SW 1271 (cell line): ENCODE measurements at places on chromosomes 1 and 21.

DNA sequence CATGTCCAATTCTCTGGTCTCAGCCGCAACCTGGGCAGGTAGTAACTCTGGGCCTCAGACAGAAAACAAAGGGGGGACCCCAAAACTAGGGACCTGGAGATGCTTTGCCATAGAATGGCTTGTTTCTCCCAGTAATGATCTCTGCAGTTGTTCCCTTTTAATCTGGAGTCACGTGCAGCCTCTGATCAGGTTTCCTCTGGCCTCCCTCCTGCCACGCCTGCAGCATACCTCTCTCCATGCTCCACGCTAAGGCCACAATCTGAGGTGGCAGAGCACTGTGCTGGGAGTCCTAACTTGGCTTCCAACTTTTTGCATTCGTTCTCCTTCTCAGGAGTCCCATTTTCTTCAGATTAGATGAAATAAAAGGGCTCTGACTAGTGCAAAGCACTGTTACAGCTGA lies 1.9 kb downstream of the PABPC4 start:
- DNase-seq: peak; percentile 8

- no peak for DNase-seq
Observed at GRCh38 chr21:42532466-42533181, 19.0 kb downstream of the SLC37A1 start.

- peak; percentile 5 for DNase-seq
Observed at GRCh38 chr1:67626090-67626860, 58.7 kb upstream of the GADD45A start.

- DNase-seq: no peak
Observed at GRCh38 chr1:66275083-66275482, 258.9 kb upstream of the SGIP1 start.

DNA sequence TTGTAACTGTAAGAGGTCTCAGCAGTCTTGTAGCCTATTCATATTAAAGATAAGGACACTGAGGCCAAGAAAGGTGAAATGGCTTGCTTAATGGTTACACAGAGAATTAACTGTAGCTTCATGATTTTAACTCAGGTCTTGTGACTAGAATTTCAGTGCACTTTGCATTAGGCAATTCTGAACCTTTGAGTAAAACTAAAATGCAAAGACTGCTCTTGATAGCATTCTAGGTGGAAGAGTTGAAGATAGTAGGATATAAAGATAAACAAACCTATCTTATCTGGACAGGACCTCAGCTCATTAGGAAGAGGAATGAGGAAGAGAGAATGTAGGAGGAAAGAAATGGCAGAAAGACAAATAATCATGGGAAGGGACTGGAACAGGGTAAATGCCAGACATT lies 68.6 kb upstream of the RGL1 start:
- no peak for DNase-seq

DNA sequence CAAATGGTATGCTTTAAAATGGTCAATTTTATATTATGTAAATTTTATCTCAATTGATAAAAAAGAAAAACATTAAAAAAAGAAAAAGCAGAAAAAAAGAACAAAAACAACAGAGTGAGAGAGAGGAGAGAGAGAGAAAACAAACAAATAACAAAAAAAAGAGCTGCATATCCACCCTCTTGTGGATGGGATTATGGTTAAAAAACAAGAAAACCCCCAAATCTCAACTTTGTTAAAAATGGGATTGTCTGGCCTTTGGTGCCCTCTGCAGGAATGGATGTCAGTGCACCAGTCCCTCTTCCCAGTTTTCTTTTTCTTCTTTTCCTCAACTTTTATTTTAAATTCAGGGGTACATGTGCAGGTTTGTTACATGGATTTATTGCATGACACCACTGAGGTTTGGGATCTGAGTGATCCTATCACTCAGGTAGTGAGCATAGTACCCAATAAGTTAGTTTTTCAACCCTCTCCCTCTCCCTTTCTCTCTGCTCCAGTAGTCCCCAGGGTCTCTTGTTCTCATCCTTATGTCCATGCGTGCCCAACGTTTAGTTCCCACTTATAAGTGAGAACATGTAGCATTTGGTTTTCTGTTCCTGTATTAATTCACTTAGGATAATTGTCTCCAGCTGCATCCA lies 28.1 kb downstream of the RNF187 start:
- DNase-seq: no peak

- no peak for DNase-seq
Observed at GRCh38 chr1:47895279-47896125, 101.7 kb downstream of the TRABD2B start.

- no peak for DNase-seq
Observed at GRCh38 chr1:168706391-168706992, 22.5 kb downstream of the DPT start.

DNA sequence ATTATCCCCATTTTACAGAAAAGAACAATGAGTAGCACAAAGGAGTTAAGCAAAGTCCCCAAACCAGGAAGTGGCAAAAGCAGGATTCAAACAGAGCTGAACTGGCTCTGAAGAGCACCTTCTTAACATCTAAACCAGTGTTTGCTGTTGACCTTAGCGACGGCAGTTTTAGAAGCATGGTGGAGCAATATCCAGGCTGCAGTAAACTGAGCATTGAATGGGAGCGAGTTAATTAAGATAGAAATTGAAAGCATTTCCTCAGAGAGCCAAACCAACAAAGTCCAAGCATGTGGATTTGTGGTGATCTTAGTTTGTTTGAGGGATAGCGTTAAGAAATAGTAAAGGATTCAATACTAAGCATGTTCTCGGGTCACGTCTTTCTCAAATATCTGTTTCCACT lies 13.4 kb upstream of the ZNF281 start:
- DNase-seq: no peak

DNA sequence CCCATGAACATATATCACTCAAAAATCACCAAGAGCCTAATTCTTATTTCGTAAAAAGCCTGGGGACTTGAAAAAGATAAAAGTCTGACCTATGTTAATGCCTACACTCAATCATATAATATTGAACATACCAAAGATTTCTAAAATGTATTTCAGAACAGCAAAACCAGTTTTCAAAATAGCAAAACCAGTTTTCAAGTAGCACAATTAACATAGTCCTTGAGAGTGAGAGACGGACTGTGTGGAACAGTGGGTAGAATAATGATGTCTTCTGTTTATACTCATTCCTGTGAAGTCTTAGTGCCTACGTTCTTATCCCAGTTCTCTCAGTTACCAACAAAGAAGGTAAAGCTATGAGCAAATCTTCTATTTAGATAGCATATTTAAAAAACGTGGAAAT lies 22.3 kb upstream of the RGS2 start:
- no peak for DNase-seq

DNA sequence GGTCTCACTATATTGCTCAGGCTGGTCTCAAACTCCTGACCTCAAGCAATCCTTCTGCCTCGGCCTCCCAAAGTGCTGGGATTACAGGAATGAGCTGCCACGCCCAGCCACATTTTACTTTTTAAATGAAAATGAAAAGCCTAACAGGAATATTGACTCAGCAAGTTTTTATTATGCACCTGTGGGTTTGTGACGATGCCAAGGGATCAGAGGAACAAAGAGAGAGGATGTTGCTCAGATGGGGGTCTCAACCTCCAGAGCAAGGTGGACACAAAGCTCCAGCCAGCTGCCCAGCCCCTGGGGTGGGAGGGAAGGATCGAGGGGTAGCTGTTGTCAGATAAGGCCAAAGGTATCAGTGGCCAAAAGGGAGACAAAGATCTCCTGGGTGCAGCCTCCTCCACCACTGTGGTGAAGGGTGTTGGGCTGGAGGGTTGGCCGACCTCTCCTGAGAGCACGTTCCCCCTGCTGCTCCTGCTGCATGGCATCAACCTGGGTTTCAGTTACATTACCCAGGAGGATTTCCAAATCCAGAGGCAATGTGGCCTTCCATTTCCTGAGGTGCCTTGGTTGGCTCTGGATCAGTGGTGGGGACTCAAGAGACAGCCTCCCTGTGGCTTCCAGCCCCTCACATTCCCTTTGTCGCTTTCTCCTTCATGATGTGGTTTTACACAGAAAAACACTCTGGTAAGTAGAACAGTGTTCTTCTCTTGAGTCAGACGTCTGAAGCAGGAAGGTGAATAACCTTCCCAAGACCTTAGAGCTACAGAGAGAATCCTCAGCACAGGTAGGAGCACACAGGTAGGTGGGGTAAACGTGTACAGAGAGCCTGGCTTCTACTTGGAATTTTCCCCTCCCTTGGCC lies 34.2 kb downstream of the ZNF496 start:
- DNase-seq: no peak

GRCh38 chr1:48025076-48025475 lies 27.9 kb upstream of the TRABD2B start:
- no peak for DNase-seq

DNA sequence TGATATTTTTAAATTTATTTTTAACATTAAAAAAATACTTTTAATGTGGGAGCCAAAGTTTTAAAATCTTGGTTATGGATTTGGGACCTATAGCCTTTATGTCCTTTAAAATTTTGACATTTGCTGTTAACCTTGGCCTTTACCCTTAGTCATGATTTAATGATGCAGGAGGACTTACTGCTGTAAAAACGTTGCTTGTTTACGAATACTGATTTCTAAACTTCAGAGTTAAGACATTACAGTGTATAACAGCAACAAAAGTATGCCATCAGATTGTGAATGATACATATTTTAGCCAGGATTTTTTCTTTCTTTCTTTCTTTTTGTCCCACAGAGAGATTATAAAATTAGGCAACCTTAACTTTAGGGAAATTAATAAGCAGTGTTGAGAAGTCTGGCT lies 8.9 kb downstream of the RBM15 start:
- no peak for DNase-seq

- no peak for DNase-seq
Observed at GRCh38 chr1:183546427-183546826, 43.8 kb downstream of the NCF2 start.

DNA sequence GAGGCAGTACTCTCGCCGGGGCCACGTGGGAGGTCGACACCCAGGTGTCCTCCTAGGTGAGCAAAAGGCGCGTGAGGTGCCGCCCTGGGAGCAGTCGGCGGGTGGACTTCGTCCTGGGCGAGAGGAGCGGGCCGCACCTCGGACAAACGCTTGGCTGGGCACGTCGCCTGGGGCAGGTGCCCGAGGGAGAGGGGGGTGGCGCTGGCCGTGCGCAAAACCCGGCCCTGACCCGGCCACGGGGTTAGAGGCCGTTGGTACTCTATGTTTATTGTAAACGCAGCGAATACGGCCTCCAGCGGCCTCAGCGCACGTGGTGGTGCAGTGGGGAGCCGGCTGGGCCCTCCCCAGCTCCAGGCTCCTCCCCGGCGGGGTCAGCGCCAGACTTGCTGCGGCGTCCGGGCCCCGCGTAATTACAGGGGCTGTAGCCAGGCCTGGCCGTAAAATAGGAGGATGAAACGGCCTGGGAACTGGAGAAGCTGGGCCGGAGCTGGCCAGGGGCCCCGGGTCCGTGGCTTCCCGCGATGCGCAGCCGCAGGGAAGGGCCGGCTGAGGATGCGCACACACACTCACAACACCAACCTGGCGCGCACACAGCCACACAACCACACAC lies 1.6 kb upstream of the EFNA1 start:
- no peak for DNase-seq

GRCh38 chr21:45910548-45911221 lies 70.9 kb upstream of the COL6A1 start:
- DNase-seq: no peak

- no peak for DNase-seq
Observed at GRCh38 chr1:216553040-216553439, 129.8 kb upstream of the USH2A start.

DNA sequence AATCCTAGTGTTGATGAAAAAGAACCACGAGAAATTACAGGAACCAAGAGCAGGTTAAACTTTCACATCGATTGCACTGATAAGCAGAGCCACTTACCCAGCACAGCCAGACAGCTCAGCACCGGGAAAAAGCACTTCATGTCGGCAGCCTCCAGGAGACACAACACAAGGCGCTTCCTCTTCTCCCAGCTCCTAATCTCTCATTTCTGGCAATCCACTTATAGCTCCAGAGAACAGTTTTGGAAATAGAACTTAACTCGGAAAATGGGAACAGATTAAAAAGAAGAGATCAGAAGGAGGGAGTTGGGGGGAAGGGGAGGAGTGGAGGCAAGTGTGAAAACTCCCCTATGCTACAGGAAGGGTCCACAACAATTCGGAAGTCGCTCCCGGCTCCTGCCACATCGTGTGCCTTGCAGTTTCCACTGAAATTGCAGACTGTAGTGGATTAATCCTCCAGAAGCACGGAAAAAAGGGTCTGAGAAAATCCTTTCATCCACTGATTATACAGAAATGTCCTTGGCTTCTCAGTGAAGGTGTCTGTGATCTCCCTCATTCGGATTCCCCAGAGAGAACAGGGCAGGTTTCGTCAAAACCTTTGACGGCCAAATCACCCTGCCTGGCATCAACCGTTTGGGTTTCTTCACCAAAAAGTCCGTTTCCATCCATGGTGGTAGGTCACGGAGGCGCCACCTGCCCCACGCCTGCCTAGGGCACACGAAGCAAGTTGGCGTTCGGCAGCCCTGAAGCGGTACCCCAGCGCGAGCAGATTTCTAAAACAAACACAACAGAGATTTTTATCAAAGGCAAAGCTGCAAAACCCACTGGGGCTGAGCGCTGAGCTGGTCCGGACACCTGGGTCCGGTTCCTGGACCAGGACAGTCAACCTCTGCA lies 1.1 kb downstream of the IGSF3 start:
- no peak for DNase-seq

DNA sequence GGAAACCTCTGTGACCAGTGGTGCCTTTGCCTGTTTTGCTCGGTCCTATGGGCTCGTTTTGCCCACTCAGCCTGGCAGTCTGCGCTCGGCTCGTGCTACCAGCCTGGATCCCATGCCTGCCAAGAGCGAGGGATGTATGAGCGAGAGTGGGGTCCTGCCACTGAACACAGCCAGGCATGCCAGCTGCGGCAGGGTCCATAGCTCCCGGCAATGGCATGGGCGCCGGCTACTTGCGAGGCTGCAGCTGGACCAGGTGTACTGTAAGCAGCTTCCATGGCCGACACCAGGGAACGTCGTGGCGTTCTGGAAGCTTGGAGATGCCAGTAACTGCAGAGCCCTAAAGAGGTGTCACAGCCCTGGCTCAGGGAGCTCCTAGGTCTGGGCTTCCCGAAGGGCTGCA lies 22.4 kb upstream of the TGFB2 start:
- DNase-seq: no peak

GRCh38 chr1:163163881-163164582 lies 38.7 kb downstream of the RGS5 start:
- no peak for DNase-seq

DNA sequence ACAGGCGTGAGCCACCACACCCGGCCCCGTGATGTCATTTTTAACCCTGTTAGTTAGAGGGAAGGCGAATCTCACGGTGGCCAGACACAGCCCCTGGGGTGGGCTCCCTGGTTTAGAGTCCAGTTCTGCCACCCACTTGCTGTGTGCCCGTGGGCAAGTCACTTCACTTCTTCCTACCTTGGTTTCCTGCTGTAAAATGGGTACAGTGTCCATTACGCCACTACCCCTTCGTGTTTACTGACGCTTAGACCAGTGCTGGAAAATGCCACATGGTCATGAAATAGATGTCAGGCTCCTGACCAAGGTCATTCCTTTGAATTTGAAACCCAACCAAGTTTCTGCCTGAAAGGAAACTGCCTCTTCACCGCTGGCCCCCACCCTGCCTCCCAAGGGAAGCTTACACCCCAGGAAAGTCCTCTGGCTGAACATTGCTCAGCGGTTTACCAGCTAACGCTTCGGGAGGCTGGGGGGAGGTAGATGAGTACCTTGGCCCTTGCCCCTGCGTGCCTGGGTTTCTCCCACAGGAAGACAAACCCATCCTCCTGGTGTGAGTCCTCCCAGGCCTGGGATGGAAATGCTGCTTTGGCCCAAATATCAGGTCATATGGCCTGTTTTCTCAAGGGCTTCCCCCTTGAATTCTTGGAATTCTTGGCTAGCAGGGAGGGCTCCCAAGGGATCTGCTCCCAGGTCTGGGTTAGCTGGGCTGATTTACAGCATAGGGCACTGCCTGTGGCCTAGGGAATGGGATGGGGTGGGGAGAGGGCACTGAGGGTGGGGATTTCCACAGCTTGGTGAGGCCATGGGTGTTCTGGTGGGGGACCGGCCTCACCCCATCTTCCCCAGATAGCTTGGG lies 7.6 kb upstream of the AADACL4 start:
- no peak for DNase-seq
